A549 treated with ZK216348 at 1 μM for 4 hours (cell line): ENCODE measurements at places on chromosomes 4 and X. TPM values are rescaled to one million over a fixed set of nuclear protein-coding genes. Genes with fewer than 3 reads are reported as not detected.

The CDKL2 gene
- 0.36 to 0.79 TPM (median 0.70 TPM) in 5 replicates for total RNA-seq

The CCDC158 gene
- total RNA-seq = not detected in 5 replicates

The CLRN2 gene
- not detected in 5 replicates for total RNA-seq

The ATOH1 gene
- not detected in 5 replicates for total RNA-seq

The PRPS2 gene
- 35.1 to 46.9 TPM (median 41.2 TPM) in 5 replicates for total RNA-seq

The CT47B1 gene
- not detected in 5 replicates for total RNA-seq

The XAGE2 gene
- total RNA-seq = not detected in 5 replicates

The CENPVL2 gene
- not detected in 5 replicates for total RNA-seq

The VCX gene
- not detected in 5 replicates for total RNA-seq

The SYN1 gene
- 0.11 to 0.58 TPM (median 0.19 TPM) in 5 replicates for total RNA-seq

The KDR gene
- 0.05 to 0.11 TPM (median 0.09 TPM) in 3 of 5 replicates, not detected in the others for total RNA-seq

The PGAM4 gene
- 0.33 to 0.54 TPM (median 0.49 TPM) in 4 of 5 replicates, not detected in the other for total RNA-seq

The NKX6-1 gene
- total RNA-seq = 0.20 to 0.69 TPM (median 0.48 TPM) in 5 replicates

The P2RY8 gene
- 0.04 TPM in 1 of 5 replicates, not detected in the others for total RNA-seq

The CTAG1A gene
- not detected in 5 replicates for total RNA-seq

The GABRA4 gene
- not detected in 5 replicates for total RNA-seq

The ANK2 gene
- 0.93 to 1.8 TPM (median 1.4 TPM) in 5 replicates for total RNA-seq

The GCNA gene
- 1.5 to 2.4 TPM (median 1.7 TPM) in 5 replicates for total RNA-seq

The TMEM271 gene
- not detected in 5 replicates for total RNA-seq

The SPANXA1 gene
- 0.23 to 0.46 TPM in 2 of 5 replicates, not detected in the others for total RNA-seq

The CXCL11 gene
- not detected in 5 replicates for total RNA-seq

The IL1RAPL1 gene
- not detected in 5 replicates for total RNA-seq

The PITX2 gene
- 0.72 to 1.5 TPM (median 1.0 TPM) in 5 replicates for total RNA-seq

The XAGE1A gene
- 14.6 to 60.9 TPM (median 33.9 TPM) in 5 replicates for total RNA-seq

The CFP gene
- total RNA-seq = 0.14 to 0.83 TPM (median 0.72 TPM) in 5 replicates

The MAGEA11 gene
- not detected in 5 replicates for total RNA-seq

The EPHA5 gene
- total RNA-seq = 0.27 to 0.59 TPM (median 0.40 TPM) in 5 replicates

The HPGDS gene
- total RNA-seq = not detected in 5 replicates

The NFKB1 gene
- 18.0 to 22.3 TPM (median 20.9 TPM) in 5 replicates for total RNA-seq

The STATH gene
- total RNA-seq = not detected in 5 replicates

The NDUFB11 gene
- total RNA-seq = 109 to 178 TPM (median 165 TPM) in 5 replicates

The UVSSA gene
- total RNA-seq = 3.2 to 5.7 TPM (median 5.0 TPM) in 5 replicates

The UCP1 gene
- 0.11 TPM in 1 of 5 replicates, not detected in the others for total RNA-seq

The P2RY10 gene
- total RNA-seq = not detected in 5 replicates

The RBM47 gene
- 16.5 to 24.0 TPM (median 20.7 TPM) in 5 replicates for total RNA-seq

The SORBS2 gene
- total RNA-seq = 0.27 to 0.97 TPM (median 0.69 TPM) in 4 of 5 replicates, not detected in the other

The ANKRD17 gene
- 19.9 to 26.4 TPM (median 21.2 TPM) in 5 replicates for total RNA-seq

The TMPRSS11B gene
- total RNA-seq = not detected in 5 replicates

The COL4A6 gene
- total RNA-seq = 13.2 to 17.1 TPM (median 15.8 TPM) in 5 replicates

The TRIM61 gene
- not detected in 5 replicates for total RNA-seq

The SERTM2 gene
- total RNA-seq = not detected in 5 replicates

The ADGRG2 gene
- total RNA-seq = 6.9 to 10.2 TPM (median 8.5 TPM) in 5 replicates

The TMPRSS11D gene
- not detected in 5 replicates for total RNA-seq

The HMX1 gene
- total RNA-seq = 0.13 to 0.24 TPM (median 0.16 TPM) in 3 of 5 replicates, not detected in the others

The MANBA gene
- 12.3 to 15.7 TPM (median 13.2 TPM) in 5 replicates for total RNA-seq

The ZNF630 gene
- 0.15 to 0.55 TPM (median 0.26 TPM) in 5 replicates for total RNA-seq
